ENCODE measurements at places on chromosomes 11 and 22.
A peak's percentile ranks its signal among the peaks of the same experiment; 100 is the strongest.

DNA sequence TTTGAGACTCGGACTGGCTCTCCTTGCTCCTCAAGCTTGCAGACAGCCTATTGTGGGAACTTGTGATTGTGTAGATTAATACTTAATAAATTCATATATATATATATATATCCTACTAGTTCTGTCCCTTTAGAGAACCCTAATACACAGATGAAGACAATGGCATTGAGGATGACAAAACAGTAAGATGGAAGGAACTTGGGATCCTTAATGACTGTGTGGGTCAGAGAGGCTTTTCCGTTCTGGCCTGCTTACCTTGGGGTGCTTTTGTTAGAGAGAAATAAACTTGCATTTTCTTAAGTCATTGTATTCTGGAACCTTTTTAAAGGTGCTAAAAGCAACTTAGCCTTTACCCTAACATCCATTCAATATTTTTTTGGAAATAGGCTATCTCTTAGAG is 49.6 kb upstream of the RRAS2 start:
- no peak for DNase-seq

- DNase-seq, result no peak
These were observed 4.7 kb upstream of the SUSD2 start for GRCh38 chr22:24176630-24177029.

DNA sequence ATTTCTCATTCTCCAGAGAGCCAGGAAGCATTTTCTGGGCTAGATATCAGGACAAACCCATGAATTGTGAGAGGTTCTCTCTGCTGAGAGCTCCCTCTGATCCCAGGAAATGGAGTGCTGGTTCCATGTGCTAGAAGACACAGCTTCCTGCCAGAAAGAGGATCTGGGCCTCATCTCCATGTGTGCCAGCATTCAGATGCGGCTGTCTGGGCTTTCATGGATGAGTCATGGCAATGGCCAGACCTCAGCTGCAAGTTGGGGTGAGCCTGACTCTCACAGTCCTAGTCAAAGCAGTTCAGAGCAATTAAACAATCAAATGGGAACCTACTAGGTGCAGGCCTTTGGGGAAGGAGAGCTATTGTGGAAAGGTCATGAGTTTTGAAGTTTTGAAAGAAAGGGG is 82.3 kb upstream of the EED start:
- no peak for DNase-seq

- DNase-seq, result no peak
These were observed 113.8 kb downstream of the NECTIN1 start for GRCh38 chr11:119615003-119615881.

DNA sequence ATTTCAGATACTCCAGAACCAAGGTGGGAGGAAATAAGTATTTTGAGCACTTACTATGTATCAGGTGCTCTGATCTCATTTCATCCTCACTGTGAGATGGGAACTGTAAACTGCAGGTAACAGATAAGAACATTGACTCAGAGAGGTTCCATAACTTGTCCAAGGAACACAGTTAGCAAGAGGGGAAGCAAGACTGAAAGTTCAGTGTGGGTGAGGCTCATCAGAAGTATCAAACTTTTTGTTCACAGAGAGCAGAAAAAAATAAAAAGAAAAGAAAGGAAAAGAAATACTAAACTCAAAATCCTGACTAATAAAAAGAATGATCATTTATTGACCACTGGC is 37.1 kb downstream of the RAB30 start:
- DNase-seq, result no peak

GRCh38 chr11:65588199-65589054 is 7.2 kb downstream of the KCNK7 start:
- DNase-seq, result peak; percentile 68

DNA sequence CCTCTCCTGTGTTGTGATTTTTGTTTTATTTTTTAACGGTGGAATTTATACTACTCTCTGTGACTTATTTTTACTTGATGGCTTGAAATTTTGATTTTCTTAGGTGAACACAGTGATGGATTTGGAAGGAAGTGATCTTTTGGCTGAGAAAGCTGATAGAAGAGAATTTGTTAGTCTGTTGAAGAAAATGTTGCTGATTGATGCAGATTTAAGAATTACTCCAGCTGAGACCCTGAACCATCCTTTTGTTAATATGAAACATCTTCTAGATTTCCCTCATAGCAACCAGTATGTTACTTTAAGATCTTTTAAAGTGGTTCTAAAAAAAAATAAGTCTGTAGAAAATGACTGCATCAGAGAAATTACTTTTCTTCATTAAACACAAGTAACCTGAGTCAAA is 82.1 kb downstream of the HIPK3 start:
- DNase-seq, result no peak

DNA sequence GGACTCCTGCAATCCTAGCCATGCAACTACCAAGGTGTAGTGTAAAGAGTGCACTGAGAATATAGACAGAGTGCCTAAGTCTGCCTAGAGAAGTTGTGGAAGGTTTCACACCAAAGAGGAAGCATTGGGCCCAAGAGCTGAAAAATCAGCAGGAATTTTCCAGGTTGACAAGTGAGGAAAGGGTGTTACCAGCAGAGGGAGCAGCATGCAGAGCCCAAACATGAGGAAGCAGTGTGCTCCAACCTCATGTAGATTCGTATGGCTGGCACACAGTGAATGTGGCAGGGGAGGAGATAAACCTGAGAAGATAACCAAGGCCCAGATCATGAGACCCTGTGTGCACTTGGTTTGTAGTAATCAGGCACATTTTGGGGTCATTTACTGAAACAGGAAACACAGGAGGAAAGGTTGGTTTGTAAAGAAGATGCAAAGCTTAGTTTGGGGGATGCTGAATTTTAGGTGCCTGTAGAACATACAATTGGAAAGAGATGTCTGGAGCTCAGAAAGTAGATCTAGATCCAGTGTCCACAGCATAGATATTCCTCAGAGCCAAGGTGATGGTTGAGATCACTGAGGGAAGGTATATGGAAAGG is 1.7 kb downstream of the HPX start:
- peak; percentile 20 for DNase-seq

All from activated CD4-positive, alpha-beta T cell treated with anti-CD3 and anti-CD28 coated beads, Interleukin-2, amount 50 U/mL, for 24 hours (primary cell).